ENCODE measurements at places on chromosomes 3 and 15.

DNA sequence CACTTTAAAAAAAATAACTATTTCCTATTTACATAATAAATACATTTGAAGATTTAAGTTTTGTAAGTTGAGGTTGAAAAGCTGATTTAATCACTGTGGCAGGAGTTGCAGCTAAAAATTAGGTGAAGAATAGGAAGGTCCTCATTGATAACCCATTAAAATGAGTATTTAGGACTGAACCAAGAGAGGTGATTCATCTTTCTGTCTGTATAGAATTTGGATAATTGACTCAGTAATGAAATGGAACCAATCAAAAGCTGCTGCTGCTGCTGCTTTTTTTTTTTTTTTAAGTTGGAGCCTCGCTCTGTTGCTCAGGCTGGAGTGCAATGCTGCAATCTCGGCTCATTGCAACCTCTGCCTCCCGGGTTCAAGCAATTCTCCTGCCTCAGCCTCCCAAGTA, 190.5 kb downstream of the KLHL25 start:
- no peak for DNase-seq

GRCh38 chr3:140850210-140850955, 91.3 kb upstream of the SLC25A36 start:
- DNase-seq: no peak

DNA sequence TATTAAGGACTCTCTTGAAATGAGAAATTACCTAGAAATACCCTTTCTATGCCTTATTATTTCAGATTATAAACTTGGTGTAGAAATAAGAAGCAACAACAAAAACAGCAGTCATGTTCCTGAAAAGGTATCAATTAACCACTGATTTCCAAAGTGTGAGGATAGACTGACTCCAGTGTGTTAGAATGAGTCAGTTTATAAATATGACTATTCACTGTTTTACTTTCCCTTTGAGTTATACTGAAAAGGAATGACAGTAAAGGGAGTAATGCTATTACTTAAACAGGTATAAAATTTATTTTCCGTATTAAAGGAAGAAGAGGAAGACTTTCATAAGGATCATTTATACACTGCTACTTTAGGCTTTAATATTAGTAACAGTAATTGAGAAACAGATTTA, 12.9 kb downstream of the GMNC start:
- no peak for DNase-seq

DNA sequence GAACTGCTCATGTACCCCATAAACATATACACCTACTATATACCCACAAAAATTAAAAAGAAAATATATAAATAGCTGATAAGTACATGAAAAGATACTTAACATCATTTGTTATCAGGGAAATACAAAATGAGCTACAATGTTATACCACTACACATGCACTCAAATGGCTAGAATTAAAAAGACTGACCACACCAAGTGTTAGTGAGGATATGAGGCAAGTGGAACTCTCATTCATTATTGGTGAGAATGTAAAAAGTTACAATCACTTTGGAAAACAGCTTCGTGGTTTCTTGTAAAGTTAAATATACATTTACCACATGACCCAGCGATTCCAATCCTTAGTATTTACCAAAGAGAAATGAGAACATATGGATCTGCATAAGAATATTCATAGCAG, 26.5 kb downstream of the EOMES start:
- DNase-seq: no peak

DNA sequence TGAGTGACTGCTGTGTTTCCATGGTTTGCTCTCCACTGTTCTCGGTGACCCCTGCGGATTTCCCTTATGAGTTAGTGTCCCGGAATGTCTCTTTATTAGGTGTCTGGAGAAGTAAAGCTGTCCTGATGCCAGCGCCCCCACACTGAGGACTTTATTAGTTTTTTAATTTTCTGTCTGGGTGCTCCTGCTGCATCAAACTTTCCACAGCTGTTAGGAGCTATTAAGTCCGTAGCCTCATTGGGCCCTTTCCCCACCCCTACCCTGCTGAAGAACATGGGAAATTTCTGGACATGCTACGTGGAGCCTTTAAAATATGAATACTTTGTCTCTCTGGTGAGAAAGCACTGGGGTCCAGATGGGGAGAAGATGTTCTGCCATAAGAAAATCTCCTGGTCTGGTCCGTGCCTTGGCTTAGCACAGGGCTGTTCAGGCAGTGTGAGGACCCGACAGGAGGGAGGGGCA, 161.7 kb upstream of the HES1 start:
- no peak for DNase-seq

- DNase-seq: no peak
Measured at GRCh38 chr3:155495387-155495786, 201.9 kb upstream of the STRIT1 start.

DNA sequence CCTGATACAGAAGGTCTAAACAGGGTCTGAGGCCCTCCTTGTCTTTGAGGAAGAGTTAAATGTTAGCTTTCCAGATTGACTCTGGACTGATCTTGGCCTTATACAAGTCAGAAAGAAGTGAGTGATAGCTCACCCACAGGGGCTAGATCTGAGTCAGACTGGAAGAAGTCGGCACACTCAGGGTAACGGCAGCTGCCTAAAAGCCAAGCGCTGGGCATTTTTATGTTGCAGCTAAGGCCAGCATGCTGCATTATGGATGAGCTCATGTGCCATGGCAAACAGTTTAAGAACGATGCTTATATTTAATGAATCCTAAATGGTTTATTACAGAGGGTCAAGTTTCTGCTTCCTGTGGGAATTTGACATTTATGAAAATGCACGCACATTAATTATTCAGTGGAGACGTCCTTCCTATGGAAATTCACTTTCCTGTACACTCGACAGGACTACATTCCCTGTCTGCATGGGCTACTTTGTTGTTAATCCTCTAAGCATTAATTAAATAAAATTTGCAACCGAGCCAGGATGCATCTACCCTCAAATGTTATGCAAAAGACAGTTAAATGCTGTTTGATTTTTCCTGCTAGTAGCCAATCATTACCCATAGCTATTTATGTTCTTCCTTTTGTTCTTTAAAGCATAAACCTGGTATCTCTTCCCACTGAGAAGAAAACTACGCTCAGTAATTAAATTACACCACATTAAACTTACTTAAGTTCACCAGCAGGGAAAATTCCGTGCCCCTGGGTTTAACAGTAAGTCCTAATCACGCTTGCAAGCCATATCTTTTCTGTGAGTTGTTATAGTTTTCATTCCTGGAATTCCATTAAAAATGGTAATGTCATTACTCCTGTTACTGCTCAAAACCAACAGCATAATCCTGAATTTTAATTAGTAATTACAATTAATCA, 762.7 kb upstream of the CFAP20DC start:
- DNase-seq: peak; percentile 43

- no peak for DNase-seq
Measured at GRCh38 chr15:70524470-70524869, 238.9 kb downstream of the UACA start.

- no peak for DNase-seq
Measured at GRCh38 chr3:130789782-130790322, 43.2 kb upstream of the PIK3R4 start.

DNA sequence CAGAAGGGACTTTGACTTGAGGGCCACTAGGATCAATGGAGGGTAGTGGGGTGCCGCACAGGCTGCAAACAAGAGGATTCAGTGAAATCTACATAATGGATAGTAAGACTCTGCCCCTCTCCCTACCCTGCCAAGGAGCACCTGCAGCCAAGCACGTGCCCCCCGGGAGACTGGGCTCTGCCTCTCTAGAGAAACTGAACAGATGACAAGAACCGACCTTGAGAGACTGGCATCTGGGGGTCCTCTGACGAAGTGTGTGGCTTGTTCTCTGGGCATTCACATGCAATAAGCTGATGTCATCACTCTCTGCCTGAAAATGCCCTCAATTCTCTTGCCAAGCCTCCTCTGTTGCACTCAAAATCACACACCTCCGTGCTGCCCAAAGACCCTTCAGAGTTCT, 132.3 kb downstream of the FAM43A start:
- DNase-seq: no peak

- DNase-seq: no peak
Measured at GRCh38 chr3:13800064-13800463, 79.8 kb downstream of the WNT7A start.

DNA sequence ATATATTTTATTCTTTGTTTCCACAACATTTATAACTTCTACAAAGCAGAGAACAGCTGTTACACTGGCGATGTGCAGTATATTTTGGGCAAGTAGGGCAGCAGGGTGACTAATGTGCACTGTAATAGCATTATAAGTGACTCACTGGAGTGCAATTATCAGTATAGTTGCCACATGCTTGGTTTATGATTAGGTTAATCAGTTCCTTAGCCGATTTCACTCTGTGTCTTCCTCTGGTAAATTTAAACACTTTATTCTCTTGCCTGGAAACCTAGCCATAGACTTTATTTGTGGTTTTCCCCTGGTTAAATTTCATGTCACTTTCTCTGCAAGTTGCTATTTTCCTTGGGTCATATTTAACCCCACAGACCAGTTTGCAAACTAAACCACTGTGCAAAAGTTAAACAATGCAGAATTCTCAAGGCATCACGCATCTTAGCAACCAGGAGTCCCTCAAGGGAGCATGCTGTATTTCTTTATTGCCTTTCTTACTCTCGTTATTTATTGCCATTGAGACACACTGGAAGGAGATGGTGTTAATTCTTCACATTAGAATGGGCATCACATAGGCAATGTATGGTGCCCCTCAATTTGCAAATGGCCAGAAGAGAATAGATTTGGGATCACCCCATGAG, 690.2 kb upstream of the DPPA4 start:
- no peak for DNase-seq

DNA sequence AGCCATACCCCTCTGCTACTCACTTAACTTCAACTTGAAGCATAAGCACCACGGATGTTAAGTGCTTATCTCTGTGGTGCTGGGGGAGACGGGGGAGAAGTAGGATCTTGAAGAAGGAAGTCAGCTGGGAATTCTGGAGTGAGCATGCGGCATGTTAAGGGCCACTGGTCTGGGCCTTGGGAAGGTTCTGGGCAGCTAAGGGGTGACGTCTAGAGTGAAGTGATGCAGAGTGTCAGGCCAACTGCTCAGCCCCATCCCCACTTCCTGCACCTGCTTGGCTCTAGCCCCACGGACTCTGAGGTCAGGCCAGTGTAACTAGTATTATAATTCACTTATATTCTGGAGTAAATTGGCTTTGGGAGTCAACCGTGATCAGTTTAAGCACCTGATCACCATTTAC, 228.6 kb downstream of the FMN1 start:
- DNase-seq: no peak

DNA sequence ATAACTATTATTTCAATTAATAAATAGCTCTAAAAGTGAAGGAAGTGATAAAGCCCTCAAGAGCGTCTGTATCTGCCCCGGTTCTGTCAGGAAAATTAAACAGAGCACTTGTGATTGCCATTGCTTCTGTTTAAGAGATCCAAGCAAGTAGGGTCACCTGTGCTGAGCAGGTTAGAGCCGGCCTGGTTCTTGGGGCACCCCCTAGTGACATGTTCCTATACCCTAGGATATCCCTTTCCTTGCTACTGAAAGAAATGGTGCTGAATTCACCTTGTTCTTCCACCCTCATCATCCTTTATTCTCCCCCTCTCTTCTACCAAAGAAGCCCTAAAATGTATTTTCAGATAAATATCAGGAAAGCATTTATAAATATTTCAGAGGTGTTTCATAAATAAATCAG, 323.5 kb downstream of the RORA start:
- no peak for DNase-seq

DNA sequence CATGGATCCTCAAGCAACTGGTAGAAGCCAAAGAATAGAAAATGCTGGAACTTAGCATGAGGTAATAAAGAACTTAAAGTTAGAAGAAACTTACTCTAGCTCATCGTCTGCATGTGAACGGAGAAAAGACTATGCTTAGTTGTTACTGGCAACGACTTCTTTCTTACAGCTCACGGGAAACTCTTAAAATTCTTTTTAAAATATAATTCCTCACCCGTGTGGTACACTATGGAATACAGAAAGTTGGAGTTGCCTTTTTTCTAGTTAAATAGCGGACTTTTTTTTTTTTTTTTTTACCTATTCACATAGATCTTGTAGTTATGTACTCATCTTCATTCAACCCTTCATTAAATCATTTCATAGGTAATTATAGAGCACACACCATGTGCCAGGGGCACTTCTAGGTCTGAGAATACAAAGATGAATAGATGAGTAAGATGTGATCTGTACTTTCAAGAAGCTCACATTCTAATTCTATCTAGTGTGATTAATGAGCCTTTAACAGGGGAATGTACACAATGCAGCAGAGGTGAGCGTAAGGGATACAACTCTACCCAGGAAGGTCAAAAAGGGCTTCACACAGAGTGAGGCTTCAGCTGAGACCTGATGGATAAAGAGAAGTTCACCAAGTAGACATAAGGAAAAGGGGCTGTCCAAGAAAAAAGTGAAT, 18.4 kb upstream of the KCNMB2 start:
- no peak for DNase-seq

DNA sequence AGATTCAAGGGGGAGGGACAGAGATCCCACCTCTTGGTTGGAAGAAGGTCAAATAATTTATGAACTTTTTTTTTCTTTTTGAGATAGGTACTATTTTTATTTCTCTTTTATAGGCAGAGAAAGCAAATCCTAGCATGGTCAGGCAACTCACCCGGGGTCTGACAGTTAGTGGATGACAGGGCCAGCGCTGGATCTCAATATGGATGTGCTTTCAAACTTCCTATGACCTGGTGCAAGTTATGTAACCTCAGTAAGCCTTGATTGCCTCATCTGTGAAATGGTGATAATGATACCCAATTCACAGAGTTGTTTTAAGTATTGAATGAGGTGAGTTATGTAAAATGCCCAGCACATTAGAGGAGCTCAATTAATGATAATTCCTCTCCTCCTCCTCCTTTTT, 86.8 kb upstream of the MEF2A start:
- DNase-seq: no peak

Data from activated CD4-positive, alpha-beta T cell treated with anti-CD3 and anti-CD28 coated beads, Interleukin-10, Interleukin-2, amounts not matched to agents 100 ng/mL and 50 ng/mL, durations not matched to agents 16 hours and 8 hours (primary cell).